ENCODE measurements at places on chromosomes 7 and 10.

GRCh38 chr10:18178854-18179483, 38.7 kb downstream of the CACNB2 start:
- DNase-seq = no peak

- DNase-seq = no peak
Observed at GRCh38 chr10:44253769-44254462, 131.0 kb downstream of the CXCL12 start.

GRCh38 chr7:23000597-23001360, 13.2 kb downstream of the HYCC1 start:
- no peak for DNase-seq

DNA sequence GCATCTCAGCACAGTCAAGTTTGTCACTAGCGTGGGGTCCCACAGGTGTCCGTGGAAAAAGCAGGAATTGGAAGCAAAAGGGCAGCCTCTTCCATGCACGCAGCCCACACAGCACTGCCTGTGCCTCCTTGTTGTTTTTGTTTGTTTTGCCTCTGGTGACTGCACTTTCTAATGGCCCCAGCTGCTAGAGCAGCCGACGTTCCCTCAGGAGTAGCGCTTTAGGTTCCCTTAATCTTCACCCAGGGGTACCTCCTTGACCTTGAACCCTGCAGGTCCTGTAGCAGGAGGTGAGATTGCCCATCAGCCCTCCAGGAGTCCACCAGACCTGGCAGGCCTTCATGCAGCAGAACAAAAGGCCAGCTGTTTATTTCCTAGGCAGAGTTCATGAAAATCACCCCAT, 210.1 kb downstream of the CACNB2 start:
- DNase-seq = peak; percentile 15

- no peak for DNase-seq
Observed at GRCh38 chr10:13291821-13292773, 7.8 kb downstream of the PHYH start.

GRCh38 chr10:2700626-2701305, 366.6 kb upstream of the PFKP start:
- no peak for DNase-seq

- no peak for DNase-seq
Observed at GRCh38 chr7:42964293-42964692, 32.1 kb downstream of the MRPL32 start.

GRCh38 chr10:94613-95012, 40.6 kb upstream of the ZMYND11 start:
- DNase-seq = no peak
